ENCODE measurements at places on chromosomes 3 and 15. TPM values are rescaled to one million over a fixed set of nuclear protein-coding genes. Genes with fewer than 3 reads are reported as not detected.

TPRG1 gene
- total RNA-seq, result 1.2 TPM

CLDN16 gene
- total RNA-seq, result not detected

C3orf70 gene
- not detected for total RNA-seq

- no peak for DNase-seq
- peaks cover 17% of the 10 kb centered on the region for H3K4me1 ChIP-seq
- H3K27ac ChIP-seq, result no peak overlapping the region
- no peak overlapping the region for H3K4me3 ChIP-seq
- peaks cover 9% of the 10 kb centered on the region for H3K36me3 ChIP-seq
These were observed 19.1 kb downstream of the UBE2E1 start for GRCh38 chr3:23824699-23825444.

- peaks cover 5% of the 10 kb centered on the region for H3K4me1 ChIP-seq
- H3K4me3 ChIP-seq, result no peak overlapping the region
- no peaks in the 10 kb centered on the region for H3K36me3 ChIP-seq
- DNase-seq, result no peak
These were observed 279.3 kb upstream of the LRRFIP2 start for GRCh38 chr3:37453393-37454389.

Data from activated CD4-positive, alpha-beta T cell treated with anti-CD3 and anti-CD28 coated beads, Interleukin-2, amount 10 ng/mL, durations not matched to agents 7 days and 5 days (primary cell).